ENCODE measurements at places on chromosomes 4 and X.

DNA sequence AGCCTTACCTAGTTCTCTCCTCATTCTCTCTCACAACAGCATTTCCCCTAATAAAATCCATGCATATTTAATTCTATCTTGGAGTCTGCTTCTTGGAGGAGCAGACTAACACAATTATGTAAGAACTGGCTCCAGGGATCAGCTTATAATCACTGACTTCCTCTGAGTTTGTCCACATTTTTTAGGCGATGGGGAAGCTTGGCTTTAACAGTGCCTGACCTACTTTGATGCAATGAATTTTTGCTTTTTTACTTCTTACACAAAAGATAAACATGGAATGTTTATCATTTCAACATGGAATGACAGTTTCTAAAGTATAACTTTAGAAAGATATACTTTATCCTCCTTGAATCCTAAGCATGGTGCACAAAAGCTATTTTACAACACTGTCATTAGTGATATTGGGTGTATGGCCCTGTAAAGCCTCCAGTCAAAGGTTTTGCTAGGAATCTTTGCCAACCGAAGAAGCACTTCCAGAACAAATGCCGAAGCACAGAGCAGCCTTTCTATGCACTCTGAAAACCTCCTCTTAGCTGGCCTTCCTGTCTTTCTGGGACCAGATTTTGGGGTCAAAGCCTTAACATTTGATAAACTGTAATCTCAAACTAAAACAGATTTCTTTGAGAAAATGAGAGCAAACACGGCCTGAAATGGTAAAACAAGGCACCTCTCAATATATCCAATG is 736 bp downstream of the BDH2 start:
- no peak for DNase-seq

GRCh38 chr4:7807351-7807921 is 132.2 kb downstream of the AFAP1 start:
- DNase-seq: no peak

DNA sequence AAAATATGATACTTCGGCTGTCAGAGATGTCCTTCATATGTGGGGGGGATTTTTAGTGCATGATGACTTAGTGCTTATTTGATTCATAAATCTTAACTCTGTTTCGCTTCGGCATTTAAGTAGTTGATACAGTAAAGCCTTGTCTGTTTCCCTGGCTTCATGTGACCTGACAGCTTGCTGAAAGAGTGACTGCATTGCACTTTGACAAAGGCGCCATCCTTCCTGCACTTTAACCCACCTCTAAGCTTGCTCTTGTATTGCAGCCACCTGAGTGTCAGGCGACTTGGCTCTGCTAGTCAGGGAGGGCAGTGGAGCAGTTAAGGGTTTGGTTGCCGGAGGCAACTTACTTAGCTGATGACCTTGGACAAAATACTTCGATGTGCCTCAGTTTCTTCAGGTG is 65.5 kb downstream of the PTTG2 start:
- DNase-seq: no peak

- DNase-seq: no peak
These were observed 29.3 kb upstream of the SRPX start for GRCh38 chrX:38249965-38250364.

GRCh38 chrX:39212456-39212855 is 411.2 kb downstream of the MID1IP1 start:
- DNase-seq: peak; percentile 67

- peak; percentile 61 for DNase-seq
These were observed 222.1 kb downstream of the CAMK2D start for GRCh38 chr4:113539408-113539807.

- no peak for DNase-seq
These were observed 149.7 kb downstream of the ANTXR2 start for GRCh38 chr4:79923281-79923680.

- DNase-seq: no peak
These were observed 914.9 kb upstream of the PCDH7 start for GRCh38 chr4:29805245-29805644.

Measured in trophoblast cell (in vitro differentiated cells and primary cell).